ENCODE measurements at places on chromosomes 3 and 15. TPM values are rescaled to one million over a fixed set of nuclear protein-coding genes. Genes with fewer than 3 reads are reported as not detected.

- no peak for DNase-seq
Measured at GRCh38 chr3:99562990-99563607, 75.3 kb upstream of the COL8A1 start.

The FSIP1 gene
- 5.8 TPM for total RNA-seq

The TNK2 gene
- total RNA-seq, result 71.4 TPM

GRCh38 chr3:114550165-114550564 lies 256.3 kb downstream of the TIGIT start:
- DNase-seq, result no peak

The OCA2 gene
- 7.2 TPM for total RNA-seq

- no peak for DNase-seq
Measured at GRCh38 chr3:113617726-113618125, 78.7 kb downstream of the USF3 start.

DNA sequence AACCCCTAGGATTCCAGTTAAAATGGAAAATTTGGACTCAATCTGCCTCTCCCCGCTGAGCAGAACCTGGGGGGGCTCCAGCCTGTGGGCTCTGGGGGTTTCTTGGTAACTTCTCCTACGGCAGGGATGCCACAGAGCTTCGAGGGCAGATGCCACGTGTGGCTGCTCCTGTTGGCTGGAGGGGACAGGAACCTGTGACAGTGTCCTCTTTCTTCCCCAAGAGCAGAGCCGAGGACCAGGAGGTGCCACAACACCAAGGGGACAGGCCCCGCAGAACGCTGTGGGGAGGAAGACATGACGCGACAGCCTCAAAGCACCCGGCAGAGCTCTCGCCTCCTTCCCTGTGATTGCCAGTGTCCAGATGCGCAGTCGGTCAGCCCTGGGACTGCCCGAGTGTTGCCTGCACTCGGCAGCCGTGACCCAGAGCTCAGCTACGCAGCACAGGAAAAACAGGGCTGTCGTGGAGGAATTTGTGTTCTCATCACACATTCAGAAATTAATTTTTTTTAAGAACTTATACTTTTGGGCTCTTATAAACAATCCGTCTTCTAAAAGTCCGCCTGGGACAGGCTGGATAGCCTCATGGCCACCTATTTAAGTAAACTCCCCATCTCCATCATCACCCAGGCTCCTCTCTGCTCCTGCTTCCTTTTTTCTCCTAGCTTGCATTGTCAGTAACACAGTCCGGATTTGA lies 131.9 kb upstream of the MEF2A start:
- DNase-seq, result no peak

DNA sequence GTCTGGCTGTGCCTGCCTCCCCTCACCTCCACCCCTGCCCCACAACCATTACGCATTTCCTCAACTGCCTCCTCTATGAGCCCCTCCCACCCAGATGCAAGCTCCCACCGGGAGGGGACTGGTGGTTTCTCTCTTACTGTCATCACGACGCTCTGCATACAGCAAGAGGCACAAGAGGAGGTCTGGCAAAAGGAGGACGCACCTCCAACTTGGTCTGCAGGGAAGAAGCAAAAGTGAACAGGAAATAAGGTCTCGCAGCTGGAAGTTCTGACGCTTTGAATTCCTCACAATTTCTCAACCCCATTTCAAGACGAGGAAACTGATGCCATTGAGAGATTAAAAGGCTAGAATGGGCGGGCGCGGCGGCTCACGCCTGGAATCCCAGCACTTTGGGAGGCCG lies 42.3 kb upstream of the MUC4 start:
- DNase-seq, result no peak

DNA sequence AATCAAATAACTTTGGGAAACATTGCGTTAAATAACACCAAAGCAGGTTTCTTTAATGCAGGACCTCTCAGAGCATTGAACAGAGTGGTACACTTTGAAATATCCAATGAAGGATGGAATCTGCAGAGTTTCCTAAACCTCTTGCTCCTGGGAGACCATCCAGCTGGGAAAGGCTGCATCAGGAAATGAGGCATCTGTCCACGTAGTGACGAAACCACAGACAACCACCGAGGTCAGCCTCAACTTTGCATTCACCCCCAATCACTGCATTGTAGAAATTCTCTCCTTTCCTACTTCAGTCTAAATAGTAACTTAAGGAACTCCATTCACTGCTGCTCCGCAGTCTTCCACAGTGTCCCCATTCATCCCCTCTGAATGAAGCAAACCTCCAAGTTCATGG lies 41.5 kb upstream of the CDV3 start:
- DNase-seq, result no peak

Measured in testis (tissue), 5 donors.